ENCODE measurements at places on chromosomes 3 and 15. TPM values are rescaled to one million over a fixed set of nuclear protein-coding genes. Genes with fewer than 3 reads are reported as not detected.

AGBL1 gene
- polyA plus RNA-seq = not detected

FGD5 gene
- not detected for polyA plus RNA-seq

GP9 gene
- polyA plus RNA-seq = not detected

PCSK6 gene
- polyA plus RNA-seq = 0.10 TPM

GOLGA8J gene
- not detected for polyA plus RNA-seq

SAMD7 gene
- polyA plus RNA-seq = not detected

GPR156 gene
- 0.31 TPM for polyA plus RNA-seq

LRRIQ4 gene
- not detected for polyA plus RNA-seq

MANF gene
- polyA plus RNA-seq = 118 TPM

FAM81A gene
- polyA plus RNA-seq = 1.1 TPM

EFCAB12 gene
- polyA plus RNA-seq = 0.26 TPM

ITIH3 gene
- 5.3 TPM for polyA plus RNA-seq

FBXO40 gene
- not detected for polyA plus RNA-seq

GOLGA8T gene
- 0.06 TPM for polyA plus RNA-seq

KCNAB1 gene
- polyA plus RNA-seq = 108 TPM

GRCh38 chr15:87523516-87523915, 733.0 kb downstream of the NTRK3 start:
- H3K4me3 ChIP-seq = no peak overlapping the region
- H3K27ac ChIP-seq = no peak overlapping the region
- H3K4me1 ChIP-seq = no peaks in the 10 kb centered on the region
- no peak for DNase-seq

DNA sequence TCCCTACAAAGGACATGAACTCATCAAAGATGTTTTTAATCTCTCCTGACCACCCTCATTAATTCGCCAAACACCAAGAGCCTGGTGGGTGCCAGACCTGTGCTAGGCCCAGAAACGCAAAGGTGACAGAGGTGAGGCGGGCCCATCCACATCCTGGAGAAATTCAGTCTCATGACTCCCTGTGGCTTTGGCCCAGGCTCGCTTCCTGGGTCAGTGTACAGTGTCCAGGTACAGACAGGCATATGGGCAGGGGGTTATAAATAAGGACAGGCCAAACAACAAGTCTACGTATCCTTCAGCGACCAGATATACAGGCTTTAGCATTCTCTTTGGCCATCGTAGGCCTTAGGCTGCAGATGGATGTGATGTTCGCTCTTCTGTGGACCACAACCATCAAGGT, 945 bp upstream of the PLA2G4F start:
- no peaks in the 10 kb centered on the region for H3K27me3 ChIP-seq
- DNase-seq = no peak
- 0 out of 2 replicates have a peak overlapping the region, but pooled peaks have one; percentile 64 for H3K27ac ChIP-seq
- H3K4me1 ChIP-seq = 0 out of 2 replicates have a peak, but pooled peaks cover 9% of the 10 kb centered on the region
- H3K4me3 ChIP-seq = no peak overlapping the region
- H3K36me3 ChIP-seq = peaks cover 14% of the 10 kb centered on the region

DNA sequence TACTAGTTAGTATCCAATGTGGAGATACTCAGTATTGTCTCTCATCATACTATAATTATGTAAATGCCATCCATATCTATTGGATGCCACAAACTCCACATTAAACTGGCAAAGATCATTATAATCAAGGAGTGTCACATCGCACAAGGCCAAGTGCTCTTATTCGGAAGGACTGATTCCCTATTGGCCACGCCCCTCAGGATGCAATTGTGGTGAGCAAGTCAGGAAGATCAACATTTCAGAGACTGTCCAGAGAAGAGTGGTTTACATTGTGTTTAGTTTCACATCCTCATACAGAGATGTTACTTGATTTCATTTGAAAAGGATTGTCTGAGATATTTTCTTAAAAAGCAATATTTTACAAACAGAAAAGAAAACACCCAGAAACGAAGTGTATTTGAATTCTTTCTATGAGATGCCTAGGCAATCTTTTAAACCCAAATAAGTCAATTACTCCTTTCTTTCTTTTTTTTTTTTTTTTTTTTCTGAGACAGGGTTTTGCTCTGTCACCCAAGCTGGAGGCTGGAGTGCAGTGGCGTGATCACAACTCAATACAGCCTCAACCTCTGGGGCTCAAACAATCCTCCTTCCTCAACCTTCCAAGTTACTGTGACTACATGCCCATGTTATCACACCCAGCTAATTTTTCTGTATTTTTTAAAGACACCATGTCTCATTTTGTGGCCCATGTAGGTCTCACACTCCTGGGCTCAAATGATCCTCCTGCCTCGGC, 369.1 kb downstream of the RBMS3 start:
- H3K4me3 ChIP-seq = no peak overlapping the region
- H3K36me3 ChIP-seq = no peaks in the 10 kb centered on the region

- no peak overlapping the region for H3K4me3 ChIP-seq
- no peaks in the 10 kb centered on the region for H3K4me1 ChIP-seq
- DNase-seq = no peak
- no peaks in the 10 kb centered on the region for H3K36me3 ChIP-seq
These were observed 77.4 kb upstream of the PLCL2 start for GRCh38 chr3:16807391-16807790.

- DNase-seq = no peak
- peaks cover 3% of the 10 kb centered on the region for H3K36me3 ChIP-seq
- H3K27ac ChIP-seq = no peak overlapping the region
- no peaks in the 10 kb centered on the region for H3K27me3 ChIP-seq
These were observed 105.4 kb downstream of the SCAPER start for GRCh38 chr15:76799760-76800159.

DNA sequence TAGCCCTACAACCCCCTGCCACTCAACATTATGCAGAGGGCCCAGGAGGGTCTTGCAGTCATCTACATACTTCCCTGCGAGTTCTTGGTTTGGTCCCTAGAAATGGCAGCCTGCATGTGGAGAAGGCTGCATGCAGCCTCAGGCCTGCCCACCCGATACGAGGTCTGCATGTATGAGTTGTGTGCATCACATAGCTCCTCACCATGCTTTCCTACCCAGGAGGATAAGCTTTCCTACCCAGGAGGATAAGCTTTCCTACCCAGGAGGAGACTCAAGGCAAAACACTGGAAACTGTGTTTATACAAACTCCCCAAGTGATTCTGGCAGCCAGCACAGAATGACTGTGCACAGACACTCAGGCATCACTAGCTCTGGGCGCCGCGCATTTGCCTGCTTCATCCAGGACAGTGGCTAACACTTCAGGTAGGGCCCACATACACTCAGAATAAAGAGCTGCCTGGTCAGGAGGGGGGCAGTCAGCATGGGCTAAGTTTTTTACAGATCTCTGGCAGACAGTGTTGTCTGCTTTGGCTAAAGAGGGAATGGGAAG, 187.7 kb downstream of the THSD4 start:
- H3K27ac ChIP-seq = peak overlapping the region; percentile 13
- no peaks in the 10 kb centered on the region for H3K36me3 ChIP-seq
- H3K27me3 ChIP-seq = no peaks in the 10 kb centered on the region

DNA sequence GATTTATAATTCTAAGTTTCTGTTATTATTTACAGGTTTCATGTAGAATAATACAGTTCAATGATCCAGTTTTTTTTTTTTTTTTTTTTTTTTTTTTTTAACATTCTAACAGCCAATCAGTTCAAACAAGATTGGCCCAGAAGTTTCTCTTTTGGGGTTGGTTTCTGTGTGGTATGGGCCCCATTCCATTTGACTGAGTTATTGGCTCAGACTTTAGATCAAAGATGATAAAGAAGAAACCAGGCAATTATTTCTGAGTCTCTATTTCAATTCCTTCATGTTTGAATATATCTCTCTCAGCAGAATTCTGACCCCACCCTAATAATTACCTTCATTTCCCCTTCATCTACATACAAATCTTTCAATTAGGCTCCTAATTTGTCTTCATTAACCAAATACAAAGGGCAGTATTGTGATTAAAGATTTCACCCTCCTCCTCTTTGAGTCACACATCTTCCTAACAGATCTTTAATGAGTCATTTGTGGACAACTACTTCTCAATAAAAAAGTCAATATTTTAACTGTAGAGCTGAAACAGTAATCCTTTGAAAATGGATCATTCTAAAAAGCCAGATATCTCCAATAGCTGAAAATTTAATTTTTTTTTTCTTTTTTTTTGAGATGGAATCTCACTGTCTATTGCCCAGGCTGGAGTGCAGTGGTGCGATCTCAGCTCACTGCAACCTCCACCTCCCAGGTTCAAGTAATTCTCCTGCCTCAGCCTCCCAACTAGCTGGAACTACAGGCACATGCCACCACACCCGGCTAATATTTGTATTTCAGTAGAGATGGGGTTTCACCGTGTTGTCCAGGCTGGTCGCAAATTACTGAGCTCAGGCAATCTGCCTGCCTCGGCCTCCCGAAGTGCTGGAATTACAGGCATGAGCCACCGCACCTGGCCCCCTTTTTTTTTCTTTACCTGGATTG, 878.8 kb downstream of the NAALADL2 start:
- H3K27me3 ChIP-seq = no peaks in the 10 kb centered on the region
- H3K36me3 ChIP-seq = no peaks in the 10 kb centered on the region
- no peak for DNase-seq
- no peak overlapping the region for H3K27ac ChIP-seq
- no peaks in the 10 kb centered on the region for H3K4me1 ChIP-seq

DNA sequence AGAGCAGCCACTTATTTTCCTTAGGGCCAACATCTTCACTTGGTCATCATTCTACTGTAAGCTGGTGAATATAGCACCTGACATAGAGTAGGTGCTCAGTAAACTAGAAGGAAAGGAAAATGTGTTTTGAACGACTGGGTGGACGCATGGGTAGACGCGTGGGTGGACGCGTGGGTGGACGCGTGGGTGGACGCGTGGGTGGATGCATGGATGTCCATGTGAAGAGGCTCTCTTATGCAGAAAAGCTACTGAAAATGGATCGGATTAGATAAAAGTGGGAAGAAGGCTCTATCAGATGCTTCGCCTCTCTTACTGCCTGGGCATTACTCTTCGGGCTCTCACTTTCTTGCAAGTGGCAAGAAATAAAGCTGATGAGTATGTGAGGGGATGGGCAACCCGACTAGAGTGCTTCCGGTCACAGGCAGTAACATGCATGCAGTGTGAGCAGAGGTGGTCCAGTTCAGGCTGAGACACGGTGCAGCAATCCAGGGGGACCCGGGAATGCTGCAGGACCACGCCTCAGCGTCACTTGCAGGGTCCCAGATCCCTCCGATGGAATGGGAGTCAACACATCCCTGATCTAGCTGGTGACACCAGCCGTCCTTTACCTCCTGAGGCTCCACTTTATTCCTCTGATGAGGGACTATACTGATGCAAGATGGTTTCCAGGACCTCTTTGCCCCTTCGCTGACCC, 138.0 kb upstream of the MEF2A start:
- no peak overlapping the region for H3K27ac ChIP-seq
- no peaks in the 10 kb centered on the region for H3K27me3 ChIP-seq
- DNase-seq = no peak
- no peak overlapping the region for H3K4me3 ChIP-seq
- no peaks in the 10 kb centered on the region for H3K36me3 ChIP-seq

DNA sequence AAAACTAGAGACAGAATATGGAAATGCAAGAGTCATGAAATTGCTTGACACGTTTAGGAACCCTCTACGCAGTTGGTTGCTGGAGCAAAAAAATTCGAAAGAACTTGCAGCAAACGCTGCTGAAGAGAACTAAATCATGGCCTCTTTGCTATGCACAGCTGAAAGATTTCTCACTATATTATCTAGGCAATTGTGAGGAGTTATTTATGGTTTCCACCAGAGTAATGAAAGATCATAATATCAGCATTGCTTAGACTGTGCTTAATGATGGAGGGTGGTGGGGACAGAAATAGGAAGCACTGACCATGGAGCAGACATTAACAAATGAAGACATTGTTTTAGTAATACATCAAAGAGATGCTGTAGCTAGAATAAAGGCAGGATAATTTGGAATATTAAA, 593.4 kb upstream of the ZNF717 start:
- H3K36me3 ChIP-seq = no peaks in the 10 kb centered on the region
- H3K27ac ChIP-seq = no peak overlapping the region
- H3K4me1 ChIP-seq = no peaks in the 10 kb centered on the region
- H3K27me3 ChIP-seq = no peaks in the 10 kb centered on the region
- H3K4me3 ChIP-seq = no peak overlapping the region

DNA sequence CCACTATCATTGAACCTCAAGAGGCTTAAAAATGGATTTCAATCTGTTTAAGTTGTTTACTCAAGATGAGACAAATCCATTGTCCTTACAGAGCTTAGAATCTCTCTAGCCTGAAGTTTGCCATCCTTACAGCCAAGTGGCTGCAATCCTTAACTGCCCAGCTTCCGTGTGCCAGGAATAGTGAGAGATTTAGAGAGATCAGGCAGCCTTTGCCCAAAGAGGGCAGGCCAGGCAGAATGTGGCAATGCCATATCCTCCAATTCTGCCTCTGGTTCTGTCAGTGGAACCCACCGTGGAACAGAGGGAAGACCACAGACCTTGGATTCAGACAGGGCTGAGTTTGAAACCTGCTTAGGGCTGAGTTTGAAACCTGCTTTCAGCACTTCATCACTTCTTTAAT, 374.3 kb downstream of the VPS13C start:
- DNase-seq = no peak
- no peaks in the 10 kb centered on the region for H3K27me3 ChIP-seq
- H3K27ac ChIP-seq = no peak overlapping the region
- H3K4me1 ChIP-seq = no peaks in the 10 kb centered on the region
- no peaks in the 10 kb centered on the region for H3K36me3 ChIP-seq

GRCh38 chr3:32438596-32439344, 47.1 kb downstream of the CMTM7 start:
- peaks cover 5% of the 10 kb centered on the region for H3K4me1 ChIP-seq
- no peaks in the 10 kb centered on the region for H3K36me3 ChIP-seq

- H3K4me3 ChIP-seq = peak overlapping the region; percentile 43
- H3K4me1 ChIP-seq = no peaks in the 10 kb centered on the region
- H3K27me3 ChIP-seq = no peaks in the 10 kb centered on the region
- no peak overlapping the region for H3K27ac ChIP-seq
- peak; percentile 94 for DNase-seq
These were observed 12.6 kb upstream of the LMAN1L start for GRCh38 chr15:74799856-74800558.

DNA sequence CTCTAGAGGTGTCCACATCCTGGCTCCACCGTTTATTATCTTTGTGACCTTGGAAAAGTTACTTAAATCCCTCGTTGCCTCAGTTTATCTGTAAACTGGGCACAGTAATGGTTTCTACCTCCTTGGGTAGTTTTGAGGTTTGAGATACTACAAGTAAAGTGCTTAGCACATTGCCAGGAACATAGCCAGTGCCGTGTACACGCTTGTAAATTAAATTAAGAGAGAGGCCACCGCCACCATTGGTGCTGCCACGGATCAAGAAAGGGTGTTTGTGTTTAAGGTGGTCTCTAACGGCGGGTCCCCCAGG, 5.8 kb upstream of the WNT7A start:
- no peak for DNase-seq
- no peak overlapping the region for H3K27ac ChIP-seq
- H3K4me1 ChIP-seq = no peaks in the 10 kb centered on the region
- no peak overlapping the region for H3K4me3 ChIP-seq
- no peaks in the 10 kb centered on the region for H3K36me3 ChIP-seq

GRCh38 chr3:102224171-102224570, 210.6 kb upstream of the ZPLD1 start:
- H3K27me3 ChIP-seq = no peaks in the 10 kb centered on the region
- no peak overlapping the region for H3K27ac ChIP-seq
- DNase-seq = peak; percentile 9
- H3K36me3 ChIP-seq = no peaks in the 10 kb centered on the region
- H3K4me1 ChIP-seq = peaks cover 11% of the 10 kb centered on the region
- no peak overlapping the region for H3K4me3 ChIP-seq

GRCh38 chr15:27248251-27248650, 277.3 kb downstream of the GABRG3 start:
- DNase-seq = no peak
- H3K4me1 ChIP-seq = no peaks in the 10 kb centered on the region
- H3K4me3 ChIP-seq = no peak overlapping the region
- H3K27me3 ChIP-seq = no peaks in the 10 kb centered on the region
- H3K36me3 ChIP-seq = no peaks in the 10 kb centered on the region
- no peak overlapping the region for H3K27ac ChIP-seq
